ENCODE measurements at places on chromosomes 3 and 15.

- no peak for DNase-seq
These were observed 37.3 kb downstream of the ATP2B2 start for GRCh38 chr3:10467904-10468612.

GRCh38 chr3:30904996-30905395, 10.5 kb upstream of the GADL1 start:
- DNase-seq = no peak

DNA sequence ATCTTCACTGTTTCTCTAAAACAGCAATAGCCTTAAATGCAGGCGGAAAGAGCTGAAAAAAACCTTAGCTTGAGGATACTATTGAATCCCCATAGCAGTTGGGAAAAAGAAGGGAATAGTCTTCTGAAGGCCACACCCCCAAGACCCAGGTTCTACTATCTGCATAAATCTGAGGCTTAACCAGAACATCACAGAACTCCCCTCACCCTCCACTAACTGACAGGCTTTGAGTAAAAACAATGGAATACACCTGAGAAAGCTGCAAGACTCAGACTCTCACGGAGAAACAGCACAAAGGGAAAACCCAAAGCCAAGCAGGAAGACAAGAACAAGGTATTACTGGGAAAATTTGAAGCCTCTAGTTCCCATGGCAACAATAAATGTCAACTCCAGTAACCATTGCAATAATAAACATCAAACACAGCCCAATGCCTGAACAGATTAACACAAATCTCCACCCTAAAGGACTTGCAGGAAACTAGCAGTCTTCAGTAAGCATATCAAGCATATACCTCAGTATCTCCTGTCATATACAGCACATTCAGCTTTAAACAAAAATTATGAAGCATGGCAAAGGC, 56.4 kb downstream of the TMCC1 start:
- no peak for DNase-seq

DNA sequence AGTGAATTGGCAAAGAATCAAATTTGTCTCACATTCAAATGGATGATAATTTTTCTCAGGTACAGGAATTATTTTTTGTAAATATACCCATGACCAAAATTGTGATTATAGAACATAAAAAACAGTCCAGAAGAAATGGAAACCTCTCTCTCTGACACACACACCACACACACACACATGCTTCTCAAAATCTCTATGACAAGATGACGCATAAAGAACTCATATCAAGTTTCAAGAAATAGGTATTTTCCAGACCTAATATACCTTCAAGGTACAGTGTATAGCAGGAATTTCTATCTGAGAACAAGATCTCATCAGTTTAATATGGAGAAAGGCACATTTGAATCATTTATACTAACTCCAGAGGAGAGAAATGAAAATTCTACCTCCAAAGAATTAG, 1069.1 kb upstream of the ALCAM start:
- DNase-seq = no peak

GRCh38 chr3:30951826-30952225, 57.4 kb upstream of the GADL1 start:
- DNase-seq = no peak

- no peak for DNase-seq
These were observed 10.8 kb downstream of the ATP13A3 start for GRCh38 chr3:194475978-194476377.

DNA sequence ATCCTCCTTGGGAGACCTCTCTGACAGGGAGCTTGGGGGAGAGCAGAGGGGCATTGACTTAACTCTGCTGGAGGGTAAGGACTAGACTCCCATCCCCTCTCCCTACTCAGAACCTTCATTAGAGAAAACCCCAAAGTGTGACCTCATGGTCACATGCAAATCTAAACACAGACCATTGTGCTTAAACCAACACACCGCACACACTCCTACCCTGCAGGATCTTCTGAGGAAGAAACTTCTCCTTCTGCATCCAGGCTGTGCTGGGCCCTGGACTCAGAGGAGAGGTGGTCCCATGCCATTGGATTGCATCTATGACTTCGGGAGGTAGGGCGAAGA, 805 bp upstream of the PARP16 start:
- DNase-seq = no peak

- DNase-seq = no peak
These were observed 152.2 kb downstream of the NEK11 start for GRCh38 chr3:131178710-131179375.

DNA sequence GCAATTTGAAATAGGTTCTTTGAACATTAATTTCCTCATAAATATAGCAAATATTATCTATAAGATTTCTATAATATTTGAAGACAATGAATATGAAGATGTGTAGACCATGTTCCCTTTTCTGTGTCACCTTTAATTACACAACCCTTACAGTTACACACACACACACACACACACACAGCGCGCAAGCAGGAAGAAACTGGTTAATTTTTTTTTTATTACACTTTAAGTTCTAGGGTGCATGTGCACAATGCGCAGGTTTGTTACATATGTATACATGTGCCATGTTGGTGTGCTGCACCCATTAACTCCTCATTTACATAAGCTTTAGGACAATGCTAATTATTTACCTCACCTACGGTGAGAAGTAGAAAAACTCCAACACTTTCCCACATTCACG, 122.9 kb downstream of the TPRG1 start:
- no peak for DNase-seq

DNA sequence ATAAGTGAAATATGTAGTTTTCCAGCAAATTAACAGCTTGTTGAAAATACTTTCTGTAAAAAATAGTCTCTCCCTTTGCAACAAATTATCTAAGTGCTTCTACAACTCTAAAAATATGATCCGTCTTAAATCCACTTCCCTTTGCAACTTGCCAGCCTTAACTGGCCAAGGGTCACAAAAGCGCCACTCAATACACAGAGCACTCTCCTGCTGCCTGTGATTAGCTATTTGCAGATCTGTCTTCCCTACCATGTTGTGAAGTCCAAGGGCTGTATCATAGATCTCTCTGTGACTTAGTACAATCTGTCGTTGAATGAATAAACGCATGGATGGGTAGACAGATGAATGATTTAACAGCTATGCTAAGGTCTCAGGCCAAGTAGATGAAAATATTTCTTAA, 76.2 kb downstream of the ITGB5 start:
- no peak for DNase-seq

DNA sequence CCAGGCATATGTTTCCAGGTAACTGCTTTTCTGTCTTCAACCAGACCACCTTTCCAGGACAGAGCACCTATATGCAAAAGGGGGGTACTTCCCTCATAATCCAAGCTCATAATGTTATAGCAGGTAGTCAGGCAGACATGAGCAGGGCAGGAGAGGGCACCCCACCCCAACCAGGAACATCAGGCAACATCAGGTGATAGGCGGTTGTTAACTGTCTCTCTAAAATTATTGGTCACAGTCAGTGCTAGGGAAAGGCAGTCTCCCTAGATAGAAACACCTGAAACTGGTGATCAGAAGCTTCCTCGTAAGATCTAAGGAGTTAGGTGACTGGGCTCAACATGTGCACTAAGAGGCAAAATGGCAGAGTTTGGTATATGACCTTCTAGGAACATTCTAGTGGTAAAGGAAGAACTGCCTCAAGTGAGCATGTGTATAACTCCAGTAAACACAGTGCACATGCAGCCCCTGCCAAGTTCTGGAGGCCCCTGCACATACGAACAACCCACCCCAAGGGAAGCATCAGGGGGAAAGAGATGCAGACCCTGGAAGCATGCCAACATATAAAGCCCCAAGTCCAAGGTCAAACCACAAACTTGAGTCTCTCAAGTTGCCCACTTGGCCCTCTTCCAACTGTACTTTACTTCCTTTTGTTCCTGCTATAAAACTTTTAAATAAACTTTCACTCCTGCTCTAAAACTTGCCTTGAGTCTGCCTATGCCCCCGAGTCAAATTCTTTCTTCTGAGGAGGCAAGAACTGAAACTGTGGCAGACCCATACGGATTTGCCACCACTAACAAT, 270.9 kb downstream of the ULK4 start:
- no peak for DNase-seq

All from HFF-Myc (cell line).